Omental fat pad (tissue), 4 donors: ENCODE measurements at places on chromosomes 5 and 9.

DNA sequence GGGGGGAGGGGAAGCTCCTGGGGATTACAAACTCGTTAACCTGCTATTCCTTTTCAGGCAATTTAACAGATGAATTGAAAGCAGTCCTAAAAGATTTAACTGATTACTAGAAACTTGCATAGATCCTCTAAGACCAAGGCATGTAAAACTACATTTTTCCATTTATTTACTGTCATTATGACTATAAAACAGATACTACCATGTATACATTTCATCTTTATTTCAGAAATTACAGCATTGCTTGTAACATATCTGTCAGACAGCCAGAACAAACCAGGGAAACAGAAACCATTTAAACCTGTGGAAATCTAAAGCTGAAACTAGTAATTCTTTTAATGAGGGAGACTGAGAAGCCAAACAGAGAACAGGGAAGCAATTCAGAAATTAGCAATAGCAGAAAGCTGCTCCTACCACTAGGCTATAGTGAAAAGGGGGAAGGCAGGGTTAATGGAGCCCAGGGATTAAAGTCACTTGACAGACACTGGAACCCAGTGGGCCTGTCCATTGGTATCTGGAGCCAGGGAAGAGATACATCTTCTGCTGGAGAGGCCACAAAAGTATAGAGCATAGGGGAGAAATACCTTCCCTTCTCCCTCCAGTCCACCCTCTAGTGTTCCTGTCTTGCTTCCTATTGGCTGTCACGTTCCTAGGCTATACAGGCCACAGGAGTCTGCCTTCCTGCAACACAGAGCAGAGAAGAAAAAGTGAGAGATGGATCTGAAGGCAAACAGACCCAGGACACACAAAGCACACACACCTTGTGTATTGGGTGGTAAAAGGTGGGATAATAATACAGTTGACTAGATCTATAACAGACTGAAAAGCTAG, 33.8 kb downstream of the PDCD1LG2 start:
- no peak for DNase-seq

GRCh38 chr9:90526386-90526785, 116.2 kb downstream of the DIRAS2 start:
- DNase-seq, result no peak

- no peak for DNase-seq
Observed at GRCh38 chr5:39020458-39020857, 53.7 kb downstream of the RICTOR start.

DNA sequence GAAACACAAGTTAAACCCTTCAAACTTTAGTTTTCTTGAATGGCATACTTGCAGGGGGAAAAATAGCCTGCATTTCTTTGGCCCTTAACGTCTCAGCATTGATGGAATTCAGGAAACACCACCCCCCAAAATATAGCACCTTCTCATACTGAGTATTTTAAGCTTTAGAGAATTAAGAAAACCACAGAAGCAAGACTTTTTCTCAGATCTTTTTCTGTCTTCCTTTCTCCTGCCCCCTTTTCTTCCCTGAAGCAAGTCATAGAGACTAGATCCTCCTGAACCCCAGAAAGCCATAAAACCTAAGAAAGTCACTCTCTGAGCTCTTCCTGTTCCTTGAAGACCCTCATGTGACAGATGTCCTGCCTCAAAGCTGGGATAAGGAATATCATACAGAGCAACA, 1069.9 kb downstream of the EFNA5 start:
- DNase-seq, result no peak

GRCh38 chr9:126646162-126646561, 32.4 kb downstream of the LMX1B start:
- no peak for DNase-seq

DNA sequence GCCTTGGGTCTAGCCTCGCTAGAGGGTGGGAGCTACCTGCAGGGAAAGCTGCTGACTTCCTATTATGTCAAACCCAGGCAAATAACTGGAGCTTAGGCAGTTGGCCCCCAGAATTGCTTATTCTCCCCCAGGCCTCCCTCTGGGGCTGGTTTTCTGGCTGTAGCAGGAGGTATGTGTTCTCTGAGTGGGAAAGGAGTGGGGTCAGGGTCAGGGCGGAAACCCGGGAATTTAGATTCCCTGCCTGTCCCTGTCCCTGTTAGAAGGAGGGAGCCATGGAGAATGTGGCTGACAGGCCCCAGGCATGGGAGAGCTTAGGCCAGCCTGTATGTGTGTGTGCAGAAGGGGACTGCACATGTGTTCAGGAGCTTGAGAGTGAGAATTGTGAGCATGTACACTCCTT, 13.6 kb upstream of the CXXC5 start:
- DNase-seq, result no peak

GRCh38 chr9:38000332-38000731, 68.7 kb downstream of the SHB start:
- no peak for DNase-seq

GRCh38 chr9:33440609-33441008, 6.8 kb downstream of the AQP3 start:
- no peak for DNase-seq

- no peak for DNase-seq
Observed at GRCh38 chr9:21817176-21817575, 14.7 kb downstream of the MTAP start.

GRCh38 chr9:123119566-123119965, 86.1 kb downstream of the GPR21 start:
- no peak for DNase-seq

DNA sequence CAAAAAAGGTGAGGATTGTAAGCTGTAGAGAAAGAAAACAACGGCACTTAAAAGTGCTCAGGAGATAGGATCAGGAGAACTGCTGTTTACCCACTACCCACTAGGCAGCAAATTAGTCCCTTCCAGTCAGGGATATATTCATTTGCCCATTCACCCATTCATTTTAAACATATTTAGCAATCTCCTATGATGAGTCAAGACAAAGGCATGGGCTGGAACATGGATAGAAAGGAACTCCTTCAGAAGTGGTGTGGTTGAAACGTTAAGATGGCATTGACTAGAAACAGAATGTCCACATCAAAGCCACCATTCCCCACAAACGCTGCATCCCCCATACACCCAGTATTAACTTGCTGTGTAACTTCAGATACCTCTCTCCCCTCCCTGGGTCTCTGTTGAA, 225.7 kb downstream of the ASTN2 start:
- no peak for DNase-seq

DNA sequence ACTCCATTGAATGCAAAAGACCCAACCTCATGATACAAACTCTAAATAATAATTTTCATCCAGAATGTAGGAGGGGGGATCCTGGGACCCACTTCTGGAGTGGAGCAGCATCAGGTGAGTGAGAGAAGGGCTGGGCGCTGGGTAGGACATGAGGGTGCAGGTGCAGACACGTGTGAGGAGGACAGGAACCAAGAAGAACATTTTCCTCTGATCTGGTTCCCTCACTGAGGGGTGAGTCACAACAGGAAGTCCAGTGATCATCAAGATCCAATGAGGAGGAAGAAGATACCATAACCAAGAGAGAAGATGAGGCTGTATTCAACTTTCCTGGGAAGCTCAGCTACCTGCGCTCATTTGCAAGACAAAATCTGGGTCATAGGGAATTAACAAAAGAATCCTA, 57.4 kb downstream of the SFXN1 start:
- no peak for DNase-seq
